ENCODE measurements at places on chromosomes 4 and X. TPM values are rescaled to one million over a fixed set of nuclear protein-coding genes. Genes with fewer than 3 reads are reported as not detected.

GRCh38 chr4:158193171-158193749 is 17.0 kb upstream of the TMEM144 start:
- DNase-seq: no peak

DNA sequence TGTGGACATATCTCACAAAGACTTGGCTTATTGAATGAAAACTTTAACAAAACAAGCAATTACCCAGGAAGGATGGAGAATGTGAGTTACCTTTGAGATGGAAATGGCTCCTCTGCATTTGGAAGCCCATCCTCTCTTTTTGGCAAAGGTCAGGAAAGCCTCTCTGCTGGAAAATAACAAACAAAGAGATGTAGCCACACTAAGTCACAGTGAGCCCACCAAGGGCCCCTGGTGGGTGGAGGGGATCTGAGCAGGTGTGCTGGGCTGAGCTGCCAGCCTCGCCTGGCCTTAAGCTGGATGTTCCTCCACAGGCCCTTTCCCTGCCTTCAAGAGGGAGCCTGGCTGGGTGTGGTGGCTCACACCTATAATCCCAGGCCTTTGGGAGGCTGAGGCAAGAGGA is 269.2 kb downstream of the HNRNPD start:
- no peak for DNase-seq

- no peak for DNase-seq
Observed at GRCh38 chr4:14644580-14645282, 357.6 kb upstream of the CPEB2 start.

GRCh38 chr4:128811571-128812441 is 2.3 kb downstream of the JADE1 start:
- DNase-seq: no peak

DNA sequence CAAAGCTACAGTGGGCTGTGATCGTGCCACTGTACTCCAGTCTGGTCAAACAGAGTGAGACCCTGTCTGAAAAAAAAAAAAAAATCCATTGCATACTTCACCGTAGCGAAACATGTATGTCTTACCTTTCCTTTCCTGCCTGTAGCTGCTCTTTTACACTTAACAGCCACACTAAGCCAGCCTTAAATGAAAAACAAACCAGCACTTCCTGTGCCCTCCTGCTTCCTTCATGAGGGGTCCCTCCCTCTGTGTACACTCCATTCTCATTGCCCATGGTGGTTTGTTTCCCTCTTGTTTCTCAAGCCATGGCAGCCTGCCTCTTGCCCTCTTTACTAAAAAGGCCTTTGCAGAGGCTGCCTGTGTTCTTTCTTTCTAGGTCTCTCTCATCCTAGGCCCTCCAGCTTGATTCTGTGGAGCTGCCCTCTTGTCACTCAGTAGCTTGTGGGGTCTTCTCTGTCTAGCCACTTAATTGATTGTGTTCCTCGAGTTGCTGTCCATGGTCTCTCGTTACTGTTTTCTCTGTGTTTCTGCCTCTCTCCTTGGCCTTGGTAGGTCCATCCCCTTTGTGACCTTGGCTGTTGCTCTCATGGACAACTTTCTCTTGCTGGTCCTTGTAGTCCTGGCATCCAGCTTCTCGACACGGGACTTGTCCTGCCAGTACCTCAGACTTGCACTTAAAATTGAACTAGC is 52.1 kb upstream of the MSANTD1 start:
- no peak for DNase-seq

DNA sequence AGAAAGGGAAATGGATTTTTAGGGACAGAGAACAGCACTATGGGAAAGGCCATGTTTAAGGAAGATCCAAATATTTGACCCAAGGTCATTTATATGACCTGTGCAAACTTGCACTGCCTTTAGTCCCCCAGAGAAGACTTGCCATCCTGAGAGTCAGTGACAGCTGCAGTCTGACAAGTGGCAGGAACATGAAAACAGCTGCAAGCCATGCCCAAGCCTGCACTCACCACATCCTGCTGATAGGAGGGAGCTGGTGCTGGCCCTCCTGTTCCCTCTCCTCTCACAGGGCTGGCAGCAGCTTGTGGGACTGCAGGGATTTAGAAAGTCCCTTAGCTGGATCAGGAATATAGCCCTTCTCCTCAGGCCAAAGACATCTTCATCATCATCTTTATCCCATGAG is 187.7 kb downstream of the RAP1GDS1 start:
- no peak for DNase-seq

DNA sequence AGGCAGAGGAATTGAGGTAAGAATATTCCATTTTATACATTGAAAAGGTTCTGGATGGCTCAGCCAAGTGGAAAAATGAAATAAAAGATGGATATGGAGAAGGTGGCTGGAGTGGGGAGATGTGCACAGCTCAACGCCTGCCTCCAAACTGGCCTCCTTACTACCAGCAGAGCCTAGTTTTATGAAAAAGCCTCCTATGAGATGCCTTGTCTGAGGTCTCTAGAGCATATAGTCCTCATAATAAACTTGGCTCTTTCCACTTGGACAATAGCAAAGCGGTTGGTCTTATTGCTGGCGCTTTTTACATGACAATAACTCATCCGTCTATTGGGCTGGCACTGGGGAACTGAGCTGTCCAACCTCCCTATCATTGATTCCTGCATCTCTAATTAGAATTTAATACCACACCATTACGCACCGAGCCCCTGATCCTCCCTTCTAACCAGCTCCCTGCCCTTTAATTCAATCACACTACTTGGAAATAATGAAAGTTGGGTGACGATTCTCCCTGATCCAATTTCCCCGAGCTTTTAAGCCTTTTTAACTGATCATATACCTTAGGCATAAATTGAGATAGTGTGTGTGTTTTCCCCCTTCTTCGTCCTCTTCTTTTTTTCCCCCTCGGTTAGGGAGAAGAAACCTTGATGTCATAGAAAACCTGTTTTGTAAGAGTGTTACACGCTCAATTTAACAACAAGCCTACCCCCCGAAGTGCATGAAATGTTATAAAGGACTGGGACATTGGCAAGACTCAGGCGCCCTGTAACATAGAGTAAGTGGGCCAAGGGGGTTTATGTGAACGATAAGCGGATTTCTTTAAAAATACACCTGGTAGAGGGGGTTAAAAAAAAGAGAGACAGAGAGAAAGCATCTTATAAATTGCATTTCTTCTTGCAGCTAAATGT is at the start of gene PHOX2B:
Gene PHOX2B, minus strand, starts transcription at position 155 of the 905 bp plus-strand sequence. Its CDS starts 115 bp downstream, at position 40.
- DNase-seq: no peak

DNA sequence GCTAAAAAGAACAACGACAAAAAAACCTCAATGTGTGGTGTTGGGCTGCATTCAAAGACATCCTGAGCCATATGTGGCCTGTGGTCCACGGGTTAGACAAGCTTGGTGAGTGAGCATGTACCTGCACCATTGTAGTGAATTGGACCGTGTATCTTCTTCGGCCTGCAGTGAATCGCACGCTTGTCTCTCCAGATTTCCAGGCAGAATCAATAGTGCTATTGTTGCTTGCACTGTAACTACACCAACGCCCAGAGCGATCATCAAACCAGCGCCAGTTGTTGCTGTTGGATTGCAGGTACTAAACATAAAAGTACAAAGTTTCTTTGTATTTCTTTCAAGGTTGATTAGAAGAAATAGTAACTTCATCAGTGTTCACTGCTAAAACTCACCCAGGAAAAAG is 101.6 kb downstream of the HUWE1 start:
- no peak for DNase-seq

DNA sequence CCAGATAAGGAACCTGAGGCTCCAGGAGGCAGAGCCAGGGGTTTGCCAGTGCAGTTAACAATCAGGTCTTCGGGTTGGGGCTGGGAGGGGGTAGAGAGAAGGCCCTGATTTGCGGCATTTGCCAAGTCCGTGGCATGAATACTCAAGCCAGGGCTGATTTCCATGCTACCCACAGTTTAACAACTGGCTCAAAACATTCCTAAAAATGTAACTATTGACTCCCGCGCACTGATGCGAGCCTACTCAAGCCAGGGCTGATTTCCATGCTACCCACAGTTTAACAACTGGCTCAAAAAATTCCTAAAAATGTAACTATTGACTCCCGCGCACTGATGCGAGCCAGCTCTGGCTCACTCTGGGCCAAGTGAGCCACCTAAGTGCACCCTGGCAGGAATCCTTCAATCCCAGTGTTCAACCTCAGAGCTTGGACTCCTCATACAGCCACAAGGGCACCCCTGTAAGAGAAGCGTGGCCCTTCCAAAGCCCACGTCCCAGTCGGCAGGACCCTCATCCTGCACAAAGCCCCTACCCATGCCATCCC is 75.6 kb downstream of the PPP2R2C start:
- no peak for DNase-seq

- peak; percentile 25 for DNase-seq
Observed at GRCh38 chrX:33434256-33435092, 223.1 kb upstream of the DMD start.

GRCh38 chrX:123085311-123085940 is 98.7 kb upstream of the GRIA3 start:
- DNase-seq: no peak

GRCh38 chrX:137227151-137227550 is 193.4 kb upstream of the GPR101 start:
- peak; percentile 19 for DNase-seq

GRCh38 chr4:146247356-146247755 is 33.0 kb downstream of the REELD1 start:
- DNase-seq: no peak

DNA sequence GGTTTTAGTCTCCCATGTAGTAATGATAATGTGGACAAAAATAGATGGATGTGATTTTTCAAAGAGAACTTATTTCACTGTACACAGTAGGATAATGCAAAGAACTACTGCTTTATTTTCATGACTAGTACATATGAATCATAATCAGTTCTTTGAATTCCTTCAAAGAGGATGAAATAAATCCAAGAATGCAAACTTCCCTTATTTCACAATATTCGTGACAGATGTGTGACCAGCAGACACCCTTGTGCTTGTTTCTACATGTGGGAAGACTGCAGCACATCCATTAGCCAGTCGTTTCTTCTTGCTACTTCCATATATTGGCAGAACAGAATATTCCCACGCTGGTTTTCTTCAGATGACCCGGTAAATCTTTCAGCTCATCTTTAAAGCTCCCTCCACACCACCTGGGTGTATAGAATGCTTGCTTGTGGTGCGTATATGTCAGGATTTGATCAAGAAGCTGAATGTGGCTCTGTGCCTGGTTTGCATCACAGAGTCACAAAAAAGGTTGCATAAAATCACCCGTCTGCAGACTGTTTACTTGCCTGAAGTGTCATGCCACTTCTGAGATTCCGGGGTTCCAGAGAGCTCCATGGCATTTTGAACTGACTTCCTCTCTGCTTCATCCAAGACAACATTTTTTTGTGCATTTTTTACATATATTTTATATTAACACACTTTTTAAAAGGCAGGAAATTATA is 47.7 kb upstream of the FAT4 start:
- DNase-seq: no peak

Gene GRIA3
- polyA plus RNA-seq: 2.0 TPM

Gene RPL10
- 6,186 TPM for polyA plus RNA-seq

Gene CXorf66
- polyA plus RNA-seq: not detected

Gene RAB41
- polyA plus RNA-seq: 0.68 TPM

Gene IL2
- not detected for polyA plus RNA-seq

Gene GLRA3
- not detected for polyA plus RNA-seq

Gene MTMR8
- polyA plus RNA-seq: 1.3 TPM

Gene TRIM61
- polyA plus RNA-seq: 2.7 TPM

Gene SLC35A2
- 15.0 TPM for polyA plus RNA-seq

Gene LEF1
- 6.7 TPM for polyA plus RNA-seq

Gene NDST3
- not detected for polyA plus RNA-seq
